ENCODE measurements at places on chromosomes 5 and 9. TPM values are rescaled to one million over a fixed set of nuclear protein-coding genes. Genes with fewer than 3 reads are reported as not detected.

- DNase-seq = no peak
Observed at GRCh38 chr5:71620630-71621029, 33.5 kb downstream of the MCCC2 start.

DNA sequence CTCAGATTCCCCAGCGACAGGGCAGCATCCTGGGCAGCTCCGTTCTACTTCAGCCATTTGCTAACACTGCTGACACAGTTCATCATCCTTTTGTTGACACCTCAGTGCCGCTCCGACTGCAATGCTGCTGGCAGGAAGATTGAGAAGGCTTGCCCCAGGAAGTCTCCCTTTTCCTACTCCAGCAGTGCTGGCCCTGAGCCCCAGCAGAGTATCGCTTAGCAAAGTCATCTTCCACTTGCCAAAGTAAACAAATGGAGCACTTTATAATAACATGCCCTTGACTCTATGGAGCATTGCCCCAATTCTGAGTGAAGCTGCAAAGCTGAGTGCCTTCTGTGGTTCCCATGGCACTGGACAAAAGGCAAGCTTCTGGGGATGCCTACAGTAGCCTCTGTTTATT, 32.2 kb downstream of the PRLR start:
- no peak for DNase-seq

Gene OCLN
- polyA plus RNA-seq = not detected

Gene SLCO6A1
- not detected for polyA plus RNA-seq

Gene PCDHGA12
- polyA plus RNA-seq = not detected

Gene BTNL8
- not detected for polyA plus RNA-seq
